Inflammatory macrophage treated with lipopolysaccharide for 4 hours (primary cell): ENCODE measurements at places on chromosomes 2 and 18.
A peak's percentile ranks its signal among the peaks of the same experiment; 100 is the strongest.

DNA sequence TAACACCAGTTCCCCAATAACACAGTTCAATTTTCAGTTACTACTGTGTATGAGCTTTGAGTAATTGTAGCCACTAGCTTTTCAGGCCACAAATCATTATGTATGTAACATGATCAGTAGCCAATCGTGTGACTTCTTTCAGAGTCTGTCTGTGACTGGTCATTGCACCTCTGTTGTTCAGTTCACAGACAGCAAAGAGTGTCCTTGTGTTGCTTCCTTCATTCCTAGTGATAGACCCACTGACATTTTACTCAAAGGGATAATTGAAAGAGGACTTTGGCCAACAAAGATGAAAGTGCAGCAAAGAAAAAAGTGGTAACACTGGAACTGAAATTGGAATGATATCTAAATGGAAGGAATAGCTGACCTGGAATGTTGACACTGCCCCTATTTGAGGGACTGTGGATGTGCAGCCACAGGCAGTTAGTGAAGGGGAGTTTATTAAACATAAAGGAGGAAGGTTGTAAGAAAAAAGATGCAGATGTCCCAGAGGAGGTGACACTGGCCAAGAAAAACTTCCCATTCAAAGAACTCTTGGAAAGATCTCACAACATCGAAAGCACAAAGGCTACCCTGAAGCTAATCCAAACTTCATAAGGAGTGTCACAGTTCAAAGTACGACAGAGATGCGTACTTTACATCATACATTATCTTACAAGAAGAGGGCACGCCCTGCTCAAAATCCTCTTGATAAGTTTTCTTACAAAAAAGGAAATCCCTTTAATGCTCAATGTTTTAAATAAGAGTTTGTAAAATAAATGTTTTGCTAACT lies 19.3 kb downstream of the TTC39C start:
- DNase-seq = peak; percentile 64

DNA sequence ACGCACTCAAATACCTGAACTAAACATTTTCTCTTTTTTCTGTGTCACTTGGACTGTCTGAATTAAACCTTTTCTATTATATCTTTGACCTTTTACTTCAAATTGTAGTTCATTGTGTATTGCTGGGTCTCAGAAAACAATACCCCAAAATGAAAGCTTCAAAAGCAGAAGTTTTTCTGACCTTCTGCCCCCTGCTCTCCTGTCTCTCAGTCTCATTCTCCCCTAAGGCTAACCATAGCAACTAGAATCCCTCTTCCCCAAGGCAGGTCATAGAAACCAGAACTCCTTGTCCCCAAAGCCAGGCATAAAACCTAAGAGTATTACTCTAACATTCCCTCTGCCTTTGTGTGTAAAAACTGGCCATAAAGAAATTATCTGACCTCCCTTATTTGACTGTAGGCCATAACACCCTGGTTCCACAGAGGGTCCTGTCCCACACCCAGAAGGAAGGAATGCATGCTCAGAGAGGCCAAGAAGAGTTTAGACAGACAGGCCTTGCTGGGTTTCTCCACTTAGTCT lies 93.5 kb upstream of the B3GNT2 start:
- DNase-seq = no peak

DNA sequence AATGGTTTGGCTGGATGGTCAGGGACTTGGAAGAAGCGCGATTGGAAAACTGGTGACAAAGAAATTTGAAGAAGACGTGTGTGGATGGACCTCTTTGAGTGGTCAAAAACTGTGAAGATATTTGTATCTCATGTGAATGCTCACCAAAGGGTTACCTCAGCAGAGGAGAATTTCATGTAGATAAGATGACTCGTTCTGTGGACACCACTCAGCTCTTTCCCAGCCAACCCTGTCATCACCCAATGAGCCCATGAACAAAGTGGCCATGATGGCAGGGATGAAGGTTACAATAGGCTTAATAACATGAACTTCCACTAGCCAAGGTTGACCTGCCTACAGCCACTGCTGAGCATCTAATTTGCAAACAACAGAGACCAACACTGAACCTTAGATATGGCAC lies 248.3 kb downstream of the KCNE4 start:
- DNase-seq = no peak

DNA sequence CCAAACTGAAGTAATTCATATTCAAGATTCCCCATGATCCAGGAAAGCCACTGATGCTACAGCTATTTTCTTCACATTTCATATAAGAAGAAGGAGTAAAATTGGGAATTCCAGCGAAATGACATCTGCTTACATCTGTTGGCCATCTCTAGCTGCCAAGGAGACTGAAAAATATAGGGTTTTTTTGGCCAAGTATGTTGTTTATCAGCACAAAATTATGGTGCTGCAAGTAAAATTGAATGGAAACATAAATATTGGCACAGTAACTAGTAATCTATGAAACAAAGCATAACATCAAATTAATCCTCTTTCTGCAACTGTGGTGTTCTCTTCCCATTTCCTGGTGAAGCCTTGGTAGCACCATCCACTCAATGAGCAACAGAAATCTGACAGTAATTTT lies 649.5 kb upstream of the ZNF804A start:
- no peak for DNase-seq

DNA sequence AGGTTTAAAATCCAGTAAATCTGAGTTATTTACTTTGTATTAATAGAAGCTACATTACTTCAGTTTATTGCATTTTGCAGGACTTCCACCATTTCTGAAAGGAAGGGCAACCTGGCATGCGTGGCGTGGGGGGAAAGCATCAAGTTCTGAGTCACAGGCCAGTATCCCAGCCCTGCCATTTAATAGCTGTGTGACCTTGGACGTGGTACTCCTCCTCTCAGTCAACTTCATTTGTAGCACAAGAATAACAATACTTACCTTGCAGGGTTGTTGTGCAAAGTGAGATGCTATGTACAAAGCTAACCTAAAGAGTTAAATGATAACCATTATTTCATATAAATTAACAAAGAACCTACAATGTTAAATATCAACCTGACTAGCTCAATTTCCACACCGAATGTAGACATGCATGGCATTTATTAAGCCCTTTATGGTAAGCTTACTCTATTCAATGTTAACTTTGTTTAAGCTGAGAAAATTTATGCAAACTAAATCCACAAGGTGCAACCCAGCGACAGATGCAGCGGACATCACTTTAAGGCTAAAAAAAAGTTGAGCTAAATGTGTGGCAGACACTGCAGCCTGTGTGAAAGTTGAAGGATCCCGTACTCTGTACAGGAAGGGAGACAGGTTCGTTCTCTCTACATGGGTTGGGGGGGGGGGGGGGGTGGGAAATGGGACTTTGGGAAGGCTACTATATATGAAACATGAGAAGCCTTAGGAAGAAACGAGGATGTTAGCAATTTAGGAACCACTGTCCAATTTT lies 17.2 kb upstream of the STPG4 start:
- DNase-seq = no peak

- DNase-seq = no peak
Measured at GRCh38 chr18:41644466-41644865, 310.6 kb upstream of the PIK3C3 start.

DNA sequence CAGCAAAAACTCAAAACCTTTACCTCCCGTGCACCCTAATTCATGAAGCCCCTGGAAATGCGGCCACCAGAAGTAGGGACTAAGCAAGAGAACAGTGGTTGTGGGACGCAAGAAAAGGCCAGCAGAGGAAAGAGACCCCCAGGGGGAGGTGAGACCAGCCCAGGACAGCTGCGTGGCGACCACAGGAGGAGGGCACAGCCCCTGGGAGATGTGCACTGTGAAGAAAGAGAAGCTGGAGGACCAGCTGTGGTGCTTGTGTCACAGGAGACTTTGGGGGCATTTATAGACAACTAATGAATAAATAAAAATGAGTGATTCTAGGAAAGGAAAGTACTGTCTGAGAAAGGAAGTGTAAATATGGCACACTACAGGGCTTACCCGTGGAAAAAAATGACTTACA lies 263.8 kb downstream of the EIPR1 start:
- no peak for DNase-seq

GRCh38 chr2:40454321-40454720 lies 2.4 kb upstream of the SLC8A1 start:
- DNase-seq = peak; percentile 80

GRCh38 chr18:36131692-36132483 lies 2.2 kb downstream of the ELP2 start:
- no peak for DNase-seq

DNA sequence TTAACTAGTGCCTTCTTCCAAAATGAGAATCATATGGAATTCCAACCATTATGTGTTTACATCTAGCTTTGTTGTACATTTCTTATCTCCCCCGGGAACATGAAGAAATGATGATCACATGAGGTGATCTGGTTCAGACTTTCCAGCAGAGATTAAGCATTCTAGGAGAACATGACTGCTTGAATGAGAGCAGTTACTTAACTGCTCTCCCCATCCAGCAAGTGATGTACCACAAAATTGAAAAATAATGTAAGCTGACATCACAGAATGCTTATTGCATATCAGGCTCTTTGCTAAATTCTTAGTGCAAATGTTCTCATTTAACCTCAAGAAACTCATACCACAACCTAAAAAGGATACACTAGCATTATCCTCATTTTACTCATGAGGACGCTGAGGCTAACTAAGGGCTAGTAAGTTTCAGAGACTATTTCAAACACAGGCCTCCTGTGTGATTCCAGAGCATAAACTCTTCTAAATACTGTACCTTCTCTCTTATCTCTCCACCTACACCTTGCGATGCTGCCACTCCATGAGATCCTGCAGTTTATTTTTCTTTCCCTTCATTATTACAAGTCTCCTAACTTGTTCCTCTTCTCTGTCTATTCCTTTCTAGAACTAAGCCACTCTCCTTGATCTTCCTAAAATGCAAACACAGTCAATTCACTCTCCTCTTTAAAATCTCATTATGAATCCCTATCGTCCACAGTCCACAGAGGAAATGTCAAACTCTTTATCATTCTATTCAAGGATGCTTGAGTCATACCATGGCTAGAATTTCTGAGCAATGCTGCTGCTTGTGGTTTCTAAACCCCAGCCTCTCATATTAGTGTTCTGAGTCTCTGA lies 1224.8 kb upstream of the ZEB2 start:
- peak; percentile 66 for DNase-seq

DNA sequence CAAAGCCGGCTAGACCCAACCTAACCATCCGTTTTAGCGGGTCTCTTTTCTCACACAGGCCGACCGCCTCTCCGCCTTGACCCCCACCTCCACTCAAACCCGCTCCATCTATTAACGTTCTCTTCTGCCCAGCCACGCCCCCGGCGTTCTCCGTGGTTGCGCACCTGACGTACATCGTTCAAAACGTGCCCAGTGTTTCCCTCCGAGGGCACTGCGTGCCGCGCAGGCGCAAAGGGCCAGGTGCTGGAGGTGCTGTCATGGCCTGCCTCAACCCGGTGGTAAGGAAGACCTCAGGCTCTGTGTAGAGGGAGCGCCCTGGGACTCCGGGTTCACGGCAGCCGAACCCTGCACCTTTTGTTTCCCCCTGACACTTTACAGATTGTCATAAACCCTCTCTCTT lies at the start of gene GTF2A1L:
Gene GTF2A1L, plus strand, starts transcription at position 239 of the 400 bp plus-strand sequence. Its CDS starts 19 bp downstream, at position 258.
- DNase-seq = no peak
